ENCODE measurements at places on chromosomes 12 and 14. TPM values are rescaled to one million over a fixed set of nuclear protein-coding genes. Genes with fewer than 3 reads are reported as not detected.

DNA sequence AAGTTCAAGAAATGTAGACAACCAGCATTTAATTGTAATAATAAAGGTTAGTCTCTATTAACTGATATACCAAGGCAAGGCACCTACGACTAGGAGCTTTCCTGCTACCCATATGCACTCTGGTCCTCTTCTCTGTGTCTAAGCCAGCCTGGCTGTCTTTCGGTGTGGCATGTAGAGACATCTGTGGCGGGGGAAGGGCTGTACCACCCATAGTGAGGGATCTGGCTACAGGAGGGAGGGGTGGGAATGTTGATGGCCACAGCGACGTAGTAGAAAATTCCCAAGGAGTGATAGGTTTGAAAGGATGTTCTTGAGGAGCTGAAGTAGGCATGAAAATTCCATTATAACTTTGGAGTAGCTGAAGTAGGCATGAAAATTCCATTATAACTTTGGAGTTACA, 344.2 kb downstream of the ATP23 start:
- no peak overlapping the region for H3K27ac ChIP-seq
- DNase-seq, result no peak
- no peaks in the 10 kb centered on the region for H3K36me3 ChIP-seq
- H3K4me1 ChIP-seq, result no peaks in the 10 kb centered on the region
- no peaks in the 10 kb centered on the region for H3K27me3 ChIP-seq
- no peak overlapping the region for H3K4me3 ChIP-seq

- no peaks in the 10 kb centered on the region for H3K27me3 ChIP-seq
- H3K4me3 ChIP-seq, result no peak overlapping the region
- peaks cover 24% of the 10 kb centered on the region for H3K4me1 ChIP-seq
- no peak overlapping the region for H3K27ac ChIP-seq
- no peaks in the 10 kb centered on the region for H3K36me3 ChIP-seq
Measured at GRCh38 chr12:93696462-93696861, 19.3 kb downstream of the CRADD start.

DNA sequence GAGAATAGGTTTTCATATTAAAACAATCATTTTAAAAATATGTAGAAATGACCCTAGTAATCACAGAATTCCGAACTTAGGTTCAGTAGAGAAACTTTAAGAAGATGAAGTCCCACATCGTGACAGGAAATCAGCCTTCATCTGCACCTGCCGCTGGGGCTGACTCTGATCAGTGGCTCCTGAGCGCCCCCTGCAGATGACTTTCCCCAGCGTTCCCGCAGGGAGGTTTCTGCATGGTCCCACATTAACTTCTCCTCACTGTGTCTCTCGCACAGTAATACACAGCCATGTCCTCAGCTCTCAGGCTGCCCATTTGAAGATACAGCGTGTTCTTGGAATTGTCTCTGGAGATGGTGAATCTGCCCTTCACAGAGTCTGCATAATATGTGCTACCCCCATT, 1131.1 kb downstream of the TMEM121 start:
- no peaks in the 10 kb centered on the region for H3K36me3 ChIP-seq
- H3K4me1 ChIP-seq, result no peaks in the 10 kb centered on the region
- H3K27me3 ChIP-seq, result peaks cover 8% of the 10 kb centered on the region
- DNase-seq, result no peak
- no peak overlapping the region for H3K4me3 ChIP-seq
- H3K27ac ChIP-seq, result no peak overlapping the region

DNA sequence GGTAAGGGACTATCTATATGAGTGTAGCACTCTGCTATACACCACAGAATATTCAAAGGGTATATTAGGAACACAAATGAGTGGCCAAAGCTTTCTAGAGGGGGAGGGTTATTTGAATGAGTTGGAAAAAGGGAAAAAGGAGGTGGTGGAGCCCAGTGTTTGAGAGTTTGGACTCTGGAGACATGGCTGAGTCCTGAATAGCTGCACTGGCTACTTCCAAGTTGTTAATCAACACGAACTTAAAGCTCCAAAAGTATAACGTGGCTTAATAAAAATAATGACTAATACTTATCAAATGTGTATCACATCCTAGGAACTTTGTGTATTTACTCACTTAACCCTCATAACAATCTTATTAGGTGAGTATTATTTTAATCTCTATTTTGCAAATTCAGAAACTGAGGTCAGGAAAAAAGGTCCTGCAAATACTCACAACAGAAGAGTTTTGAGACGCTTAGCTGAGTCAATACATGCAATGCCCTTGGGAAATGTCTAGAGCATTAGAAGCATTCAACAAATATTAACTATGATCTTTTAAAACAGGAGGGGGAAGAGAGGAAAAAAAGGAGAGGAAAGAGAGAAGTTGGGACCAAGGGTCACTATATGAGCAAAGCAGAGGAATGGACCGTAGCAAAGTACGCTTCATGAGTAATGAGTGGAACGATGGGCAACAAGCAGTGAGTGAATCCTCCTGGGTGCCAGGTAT, 189.5 kb upstream of the HMGA2 start:
- H3K27me3 ChIP-seq, result peaks cover 9% of the 10 kb centered on the region
- no peaks in the 10 kb centered on the region for H3K36me3 ChIP-seq
- H3K4me1 ChIP-seq, result no peaks in the 10 kb centered on the region

DNA sequence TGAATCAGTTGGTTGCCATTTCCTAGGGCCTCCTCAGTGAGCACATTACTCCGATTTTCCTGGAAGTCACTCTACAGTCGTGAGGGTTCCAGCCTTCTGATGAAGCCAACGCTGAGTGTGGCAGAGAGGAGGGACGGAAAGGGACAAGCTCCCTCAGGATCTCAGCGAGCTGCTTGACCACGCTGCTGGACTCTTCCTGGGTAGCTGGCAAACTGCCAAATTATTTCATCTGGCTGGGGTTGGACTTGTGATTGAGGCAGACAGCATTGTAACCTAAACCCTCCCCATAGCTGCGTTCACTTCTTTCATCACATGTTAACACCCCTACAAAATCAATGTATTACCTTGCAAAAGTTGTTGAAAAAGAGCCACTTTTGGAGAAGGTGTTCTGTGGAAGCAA, 69.6 kb upstream of the CHST11 start:
- H3K4me3 ChIP-seq, result no peak overlapping the region
- H3K4me1 ChIP-seq, result peaks cover 2% of the 10 kb centered on the region
- no peaks in the 10 kb centered on the region for H3K27me3 ChIP-seq

Gene SLCO1B1
- total RNA-seq, result not detected

Gene FOXG1
- not detected for total RNA-seq

Gene CLEC4D
- 1.1 TPM for total RNA-seq

Gene PDE3A
- total RNA-seq, result 8.4 TPM

Data from upper lobe of right lung (tissue), 1 donor.